Neuronal stem cell (in vitro differentiated cells): ENCODE measurements at places on chromosomes 11 and 22.

- no peaks in the 10 kb centered on the region for H3K27me3 ChIP-seq
- DNase-seq: no peak
- H3K27ac ChIP-seq: no peak overlapping the region
- no peak overlapping the region for H3K4me3 ChIP-seq
Observed at GRCh38 chr11:13329670-13330356, 52.2 kb downstream of the BMAL1 start.

DNA sequence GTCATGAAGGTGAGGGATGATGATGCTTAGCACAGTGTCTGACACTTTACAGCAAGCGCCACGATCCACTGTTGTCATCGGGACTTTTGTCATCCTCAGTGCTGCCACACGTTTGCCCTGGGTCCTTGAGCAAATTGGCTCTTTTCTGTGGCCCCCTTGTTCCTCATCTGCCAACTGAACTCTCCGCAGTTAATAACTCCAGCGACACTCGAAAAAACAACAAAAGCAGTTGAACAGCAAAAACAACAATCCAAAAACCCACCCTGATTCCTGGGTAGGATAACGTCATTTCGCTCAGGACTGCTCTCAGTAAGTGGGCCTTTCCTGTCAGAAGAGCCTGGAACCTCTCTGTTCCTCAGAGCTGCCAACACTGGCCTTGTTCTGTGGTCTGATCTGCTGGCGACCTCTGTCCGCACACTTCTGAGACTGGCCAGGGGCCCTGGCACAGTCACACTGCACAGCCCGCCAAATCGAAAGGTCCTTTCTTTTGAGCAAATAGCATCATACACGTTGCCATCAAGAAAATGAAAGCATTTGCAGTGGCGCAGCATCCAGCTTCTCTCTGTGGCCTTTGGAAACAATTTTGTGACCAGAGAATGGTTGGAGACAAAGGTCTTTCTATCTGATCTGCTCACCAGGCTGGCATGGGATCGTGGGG, 79.9 kb upstream of the SYT13 start:
- H3K36me3 ChIP-seq: no peaks in the 10 kb centered on the region
- H3K4me3 ChIP-seq: no peak overlapping the region
- H3K27me3 ChIP-seq: no peaks in the 10 kb centered on the region
- no peak for DNase-seq
- H3K4me1 ChIP-seq: peaks cover 13% of the 10 kb centered on the region

- no peaks in the 10 kb centered on the region for H3K4me1 ChIP-seq
- no peak overlapping the region for H3K4me3 ChIP-seq
- no peak for DNase-seq
- H3K36me3 ChIP-seq: no peaks in the 10 kb centered on the region
Observed at GRCh38 chr11:59898046-59898445, 19.5 kb downstream of the OOSP3 start.

DNA sequence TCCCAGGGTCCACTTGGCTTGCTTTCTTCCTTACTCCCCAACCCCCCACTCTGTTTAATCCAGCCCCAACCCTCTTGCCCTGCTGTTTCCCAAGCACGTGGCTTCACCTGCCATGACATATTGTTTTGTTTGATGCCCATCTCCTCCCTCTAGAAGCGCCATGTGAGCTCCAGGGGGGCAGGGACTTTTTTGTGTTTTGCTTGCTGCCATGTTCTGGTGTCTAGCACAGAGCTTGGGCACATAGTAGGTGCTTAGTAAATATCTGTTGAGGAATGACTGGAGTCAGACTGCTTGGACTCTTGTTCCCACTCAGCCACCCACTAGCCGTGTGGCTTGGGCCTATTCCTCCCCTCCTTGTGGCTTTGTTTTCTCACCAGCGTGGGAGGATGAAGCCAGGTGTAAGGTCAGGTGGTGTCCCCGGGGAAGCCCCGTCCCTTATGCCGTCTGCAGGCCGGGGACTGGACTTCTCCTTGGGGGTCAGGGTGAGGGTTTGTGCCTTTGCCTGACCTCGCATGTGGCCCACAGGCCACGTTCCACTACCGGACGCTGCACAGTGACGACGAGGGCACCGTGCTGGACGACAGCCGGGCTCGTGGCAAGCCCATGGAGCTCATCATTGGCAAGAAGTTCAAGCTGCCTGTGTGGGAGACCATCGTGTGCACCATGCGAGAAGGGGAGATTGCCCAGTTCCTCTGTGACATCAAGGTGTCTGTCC, 3.8 kb downstream of the AIP start:
- peaks cover 49% of the 10 kb centered on the region for H3K36me3 ChIP-seq
- H3K27me3 ChIP-seq: no peaks in the 10 kb centered on the region
- no peak for DNase-seq

DNA sequence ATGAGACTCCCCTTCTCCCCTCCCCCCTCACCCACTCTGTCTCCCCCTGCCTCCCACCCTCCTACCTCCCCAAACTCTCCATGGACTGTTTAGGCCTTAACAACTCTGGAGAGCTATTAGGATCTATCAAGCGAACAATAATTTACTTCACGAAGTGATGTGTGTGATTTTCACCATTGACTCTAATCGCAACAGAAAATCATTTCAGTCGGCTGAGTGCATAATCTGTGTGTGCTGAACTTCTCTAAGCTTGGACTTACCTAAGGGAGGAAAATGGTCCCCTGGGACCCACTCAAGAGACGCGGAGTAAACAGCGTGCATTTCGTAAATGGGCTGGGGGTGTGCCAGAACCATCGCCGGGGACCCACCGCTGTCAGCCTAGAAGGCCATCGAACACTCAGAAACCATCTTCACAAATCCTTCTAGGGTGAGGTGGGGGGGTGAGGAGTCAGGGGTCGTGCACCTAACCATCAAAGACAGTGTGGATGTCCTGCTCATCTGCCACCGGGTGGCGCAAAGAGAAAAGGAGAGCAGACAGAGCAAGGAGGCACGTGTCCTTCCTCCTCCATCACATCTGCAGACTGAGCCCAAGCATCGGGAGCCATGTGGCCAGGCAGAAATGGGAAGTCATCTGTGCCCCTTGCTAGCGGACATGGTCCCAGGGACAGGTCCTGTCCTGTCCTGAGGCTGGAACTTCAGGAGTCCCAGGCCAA, 62.1 kb upstream of the NUP50 start:
- no peaks in the 10 kb centered on the region for H3K4me1 ChIP-seq
- no peak overlapping the region for H3K27ac ChIP-seq
- no peak for DNase-seq

DNA sequence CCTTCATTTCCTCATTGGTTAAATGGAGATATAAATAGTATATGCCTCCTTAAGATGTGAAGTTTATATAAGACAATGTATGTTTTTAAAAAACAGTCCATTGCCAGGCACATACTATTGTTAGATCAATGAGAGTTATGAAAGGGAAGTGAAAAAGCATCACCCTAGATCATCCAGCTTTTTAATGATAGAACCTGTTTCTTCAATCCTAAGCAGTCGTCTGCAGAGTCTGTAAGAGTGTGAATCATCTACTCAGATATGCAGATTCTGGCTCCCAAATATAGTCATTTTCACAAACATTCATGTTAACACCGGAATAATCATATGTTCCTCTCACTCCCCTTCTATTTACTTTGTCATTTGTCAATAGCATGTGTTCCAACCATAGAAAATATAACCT, 65.3 kb upstream of the SLN start:
- no peak for DNase-seq
- H3K27me3 ChIP-seq: no peaks in the 10 kb centered on the region
- no peak overlapping the region for H3K27ac ChIP-seq
- H3K4me1 ChIP-seq: no peaks in the 10 kb centered on the region

- H3K27me3 ChIP-seq: no peaks in the 10 kb centered on the region
- DNase-seq: no peak
- no peaks in the 10 kb centered on the region for H3K4me1 ChIP-seq
- H3K36me3 ChIP-seq: no peaks in the 10 kb centered on the region
- H3K27ac ChIP-seq: no peak overlapping the region
Observed at GRCh38 chr11:56923116-56923515, 65.6 kb upstream of the OR5AK2 start.

GRCh38 chr11:48034926-48035871, 54.8 kb downstream of the PTPRJ start:
- peaks cover 15% of the 10 kb centered on the region for H3K4me1 ChIP-seq
- no peak for DNase-seq
- H3K4me3 ChIP-seq: no peak overlapping the region
- no peaks in the 10 kb centered on the region for H3K27me3 ChIP-seq
- H3K27ac ChIP-seq: no peak overlapping the region
- H3K36me3 ChIP-seq: no peaks in the 10 kb centered on the region

GRCh38 chr11:82814379-82814778, 80.7 kb upstream of the FAM181B start:
- H3K4me1 ChIP-seq: peaks cover 9% of the 10 kb centered on the region
- no peaks in the 10 kb centered on the region for H3K36me3 ChIP-seq
- no peaks in the 10 kb centered on the region for H3K27me3 ChIP-seq

DNA sequence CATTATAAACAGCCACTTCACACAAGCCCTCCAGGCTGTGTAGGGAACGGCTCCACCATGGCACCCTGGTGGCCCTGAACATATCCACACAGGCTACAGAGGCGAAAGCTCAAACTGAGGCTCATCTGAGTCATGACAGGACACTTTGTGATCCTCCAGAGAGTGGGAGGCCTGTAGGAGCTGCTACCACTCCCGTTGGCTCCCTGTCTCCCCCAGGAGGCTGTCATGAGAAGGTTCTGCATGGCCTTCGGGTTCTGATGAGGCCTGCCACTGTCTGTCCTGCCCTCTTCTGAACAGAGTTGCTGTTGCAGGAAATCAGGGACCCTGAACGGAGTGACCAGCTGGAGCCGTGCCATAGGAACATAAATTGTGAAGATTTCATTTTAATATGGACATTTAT, 23.8 kb upstream of the ALDH3B2 start:
- no peaks in the 10 kb centered on the region for H3K4me1 ChIP-seq
- H3K27ac ChIP-seq: no peak overlapping the region
- DNase-seq: no peak
- no peak overlapping the region for H3K4me3 ChIP-seq
- H3K27me3 ChIP-seq: no peaks in the 10 kb centered on the region
- no peaks in the 10 kb centered on the region for H3K36me3 ChIP-seq

- H3K27me3 ChIP-seq: no peaks in the 10 kb centered on the region
- DNase-seq: no peak
- peaks cover 46% of the 10 kb centered on the region for H3K4me1 ChIP-seq
- H3K4me3 ChIP-seq: no peak overlapping the region
- no peaks in the 10 kb centered on the region for H3K36me3 ChIP-seq
Observed at GRCh38 chr11:46293641-46294103, 16.2 kb downstream of the CREB3L1 start.

DNA sequence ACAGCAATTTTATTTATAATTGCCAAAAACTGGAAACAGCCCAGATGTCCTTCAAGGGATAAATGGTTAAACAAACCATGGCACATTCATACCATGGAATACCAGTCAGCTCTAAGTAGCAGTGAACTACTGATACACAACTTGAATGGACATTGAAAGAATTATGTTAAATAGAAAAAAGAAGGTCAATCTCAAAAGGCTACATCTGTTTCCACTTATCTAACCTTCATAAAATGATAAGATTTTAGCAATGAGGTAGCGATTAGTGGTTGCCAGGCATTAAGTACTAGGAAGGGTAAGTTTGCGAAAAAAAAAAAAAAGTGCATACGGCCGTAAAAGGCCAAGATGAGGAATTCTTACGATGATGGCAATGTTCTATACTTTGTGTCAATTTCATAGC, 738.7 kb upstream of the ANO3 start:
- no peaks in the 10 kb centered on the region for H3K27me3 ChIP-seq
- no peak for DNase-seq
- no peak overlapping the region for H3K27ac ChIP-seq
- H3K36me3 ChIP-seq: no peaks in the 10 kb centered on the region

- no peak for DNase-seq
- no peak overlapping the region for H3K27ac ChIP-seq
- H3K4me1 ChIP-seq: no peaks in the 10 kb centered on the region
- H3K36me3 ChIP-seq: no peaks in the 10 kb centered on the region
Observed at GRCh38 chr11:15157181-15157580, 42.5 kb downstream of the INSC start.

GRCh38 chr11:13635804-13636203, 32.7 kb upstream of the FAR1 start:
- no peaks in the 10 kb centered on the region for H3K27me3 ChIP-seq
- H3K27ac ChIP-seq: no peak overlapping the region
- H3K36me3 ChIP-seq: no peaks in the 10 kb centered on the region

DNA sequence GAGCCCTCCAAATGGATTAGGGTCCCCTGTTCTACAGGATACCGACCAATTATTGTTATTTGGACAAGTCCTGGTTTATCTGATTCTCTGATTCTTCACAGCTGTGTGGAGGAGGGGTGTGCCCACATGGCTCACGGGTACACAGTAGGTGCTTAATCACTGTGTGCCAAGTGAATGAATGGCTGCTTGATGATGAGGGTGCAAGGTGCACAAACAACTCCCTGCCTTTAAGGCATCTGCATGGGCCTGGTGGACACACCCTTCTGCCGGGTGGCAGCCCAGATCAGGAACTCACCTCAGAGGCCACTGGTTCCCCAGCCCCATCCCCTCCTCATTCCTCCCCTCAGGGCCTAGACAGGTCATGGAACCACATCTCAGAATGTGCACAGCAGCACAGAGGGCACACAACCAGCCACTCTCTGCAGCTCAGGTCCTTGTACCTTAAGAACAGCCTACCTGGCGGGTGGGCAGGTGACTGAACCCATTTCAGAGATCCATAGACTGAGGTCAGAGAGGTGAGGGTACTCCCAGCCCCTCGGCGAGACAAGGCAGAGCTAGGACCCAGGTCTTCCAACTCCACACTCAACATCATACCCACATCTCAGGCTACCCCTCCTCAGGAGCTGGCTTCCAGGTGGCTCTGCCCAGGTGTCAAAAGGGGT, 50.3 kb downstream of the SHANK2 start:
- no peak overlapping the region for H3K4me3 ChIP-seq
- no peaks in the 10 kb centered on the region for H3K27me3 ChIP-seq
- no peaks in the 10 kb centered on the region for H3K36me3 ChIP-seq

DNA sequence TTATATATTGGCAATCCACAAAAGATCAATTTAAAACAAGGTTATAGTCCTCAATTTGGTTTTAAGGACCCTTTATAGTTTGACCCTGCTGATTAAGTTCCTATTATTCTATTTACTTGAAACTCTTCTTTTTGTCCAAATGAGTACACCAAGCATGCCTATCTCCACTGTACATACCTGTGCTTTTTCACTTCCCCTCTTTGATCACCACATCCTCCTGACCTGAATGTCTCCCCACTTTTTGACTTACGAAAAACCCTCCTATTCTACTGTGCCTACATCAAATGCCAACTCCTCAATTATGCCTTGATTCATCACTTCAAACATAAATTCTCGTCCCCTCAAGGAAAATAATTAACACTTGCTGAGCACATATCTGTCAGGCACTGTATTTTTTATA, 113.5 kb downstream of the SOX6 start:
- H3K27me3 ChIP-seq: no peaks in the 10 kb centered on the region
- H3K4me3 ChIP-seq: no peak overlapping the region
- H3K27ac ChIP-seq: no peak overlapping the region
- no peaks in the 10 kb centered on the region for H3K36me3 ChIP-seq
- no peak for DNase-seq
